Stimulated activated CD8-positive, alpha-beta memory T cell treated with anti-CD3 and anti-CD28 coated beads, Interleukin-4, amount 100 ng/mL, for 4 hours (primary cell): ENCODE measurements at places on chromosomes 6 and 20.

DNA sequence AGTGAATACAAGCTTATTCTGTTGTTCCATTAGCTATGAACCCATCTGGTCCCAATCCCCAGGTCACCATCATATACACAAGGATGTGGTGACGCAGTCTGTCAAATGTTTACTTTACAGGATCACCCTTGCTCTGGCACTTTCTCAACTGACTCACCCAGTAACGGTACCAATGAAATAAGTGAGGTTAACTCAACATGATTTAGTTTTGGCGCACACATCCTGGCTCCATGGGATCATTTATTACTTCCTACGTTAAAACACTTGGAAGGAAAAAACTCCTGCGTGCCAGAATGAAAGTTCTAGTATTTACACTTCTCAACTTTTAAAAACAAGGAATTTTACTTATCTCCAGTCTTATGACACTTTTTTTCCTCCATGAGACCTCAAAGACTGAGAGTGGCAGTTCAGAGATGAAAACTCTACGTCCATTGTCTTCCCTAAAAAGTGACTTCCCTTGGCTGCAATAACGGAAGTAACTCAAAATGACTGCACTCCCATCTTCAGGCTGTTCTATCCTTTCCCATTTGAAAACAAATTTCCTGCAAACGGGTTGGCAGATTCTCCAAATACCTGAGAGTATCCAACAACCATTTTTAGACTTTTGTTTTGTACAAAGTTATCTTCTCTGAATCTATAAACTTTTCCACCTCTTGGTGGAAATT is 15.9 kb downstream of the AGPAT4 start:
- no peak for DNase-seq

DNA sequence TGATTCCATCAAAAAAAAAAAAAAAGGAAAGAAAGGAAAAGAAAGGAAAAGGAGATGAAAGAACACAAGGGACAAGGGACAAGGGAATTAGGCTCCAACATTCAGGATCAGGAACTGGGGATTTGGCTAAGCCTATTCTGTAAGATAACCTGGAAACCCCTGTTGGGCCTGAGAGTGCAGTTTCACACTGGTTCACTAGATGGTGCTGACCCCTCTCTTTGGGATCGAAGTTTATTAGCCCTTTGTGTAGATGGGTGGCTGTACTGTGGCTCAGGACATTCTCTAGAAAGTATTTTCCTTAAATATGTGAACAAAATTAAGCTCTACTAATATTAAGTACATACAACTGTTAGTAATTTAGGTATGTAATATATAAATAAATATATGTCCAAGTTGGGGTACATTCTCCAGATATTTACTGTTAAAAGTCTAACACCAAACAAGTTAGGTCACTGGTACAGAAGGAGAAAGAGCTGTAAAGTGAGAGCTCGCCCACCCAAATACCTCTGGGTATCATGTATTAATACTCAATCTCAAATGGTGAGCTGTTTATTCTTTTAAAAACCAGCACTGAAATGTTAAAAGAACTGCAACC is 6.3 kb downstream of the OR2A4 start:
- DNase-seq: no peak

GRCh38 chr20:17992224-17992637 is 23.4 kb downstream of the MGME1 start:
- DNase-seq: no peak

DNA sequence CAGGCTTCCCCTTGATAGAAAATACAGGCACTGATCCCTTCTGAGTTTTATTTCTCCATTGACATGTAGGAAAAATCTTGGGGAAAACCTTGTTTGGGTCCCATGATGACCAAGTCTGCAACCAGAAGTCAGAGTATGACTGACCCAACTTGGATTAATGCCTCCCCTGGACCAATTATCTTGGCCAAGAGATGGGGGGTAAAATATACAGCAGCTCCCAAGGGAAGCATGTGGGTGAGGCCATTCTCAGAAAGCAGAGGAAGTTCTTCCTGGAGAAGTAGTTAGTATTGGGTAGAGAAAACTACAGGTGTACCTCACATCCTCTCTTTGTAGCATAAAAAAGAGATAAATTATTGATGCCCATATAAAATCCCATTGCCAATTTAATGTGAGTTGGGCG is 285.2 kb upstream of the PLCB4 start:
- no peak for DNase-seq

GRCh38 chr6:14921170-14921569 is 324.7 kb upstream of the JARID2 start:
- no peak for DNase-seq

DNA sequence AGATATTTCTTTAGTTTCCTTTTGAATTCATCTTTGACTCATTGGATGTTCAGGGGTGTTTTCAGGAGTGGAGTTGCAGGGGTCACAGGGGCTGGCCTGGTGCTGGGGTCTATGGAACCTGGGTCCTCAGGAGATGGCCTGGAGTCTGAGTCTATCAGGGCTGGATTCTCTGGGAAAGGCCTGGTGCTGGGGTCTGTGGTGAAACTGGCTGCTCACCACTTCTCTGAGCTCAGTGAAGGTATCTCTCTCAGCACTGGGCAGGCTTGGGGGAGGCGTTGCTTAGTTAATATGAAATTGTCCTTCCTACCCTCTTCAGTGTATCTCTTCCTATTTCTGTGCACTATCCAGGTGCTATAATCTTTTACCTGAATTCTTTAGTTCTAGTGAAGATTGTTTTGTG is 83.1 kb upstream of the SLC24A3 start:
- DNase-seq: no peak

DNA sequence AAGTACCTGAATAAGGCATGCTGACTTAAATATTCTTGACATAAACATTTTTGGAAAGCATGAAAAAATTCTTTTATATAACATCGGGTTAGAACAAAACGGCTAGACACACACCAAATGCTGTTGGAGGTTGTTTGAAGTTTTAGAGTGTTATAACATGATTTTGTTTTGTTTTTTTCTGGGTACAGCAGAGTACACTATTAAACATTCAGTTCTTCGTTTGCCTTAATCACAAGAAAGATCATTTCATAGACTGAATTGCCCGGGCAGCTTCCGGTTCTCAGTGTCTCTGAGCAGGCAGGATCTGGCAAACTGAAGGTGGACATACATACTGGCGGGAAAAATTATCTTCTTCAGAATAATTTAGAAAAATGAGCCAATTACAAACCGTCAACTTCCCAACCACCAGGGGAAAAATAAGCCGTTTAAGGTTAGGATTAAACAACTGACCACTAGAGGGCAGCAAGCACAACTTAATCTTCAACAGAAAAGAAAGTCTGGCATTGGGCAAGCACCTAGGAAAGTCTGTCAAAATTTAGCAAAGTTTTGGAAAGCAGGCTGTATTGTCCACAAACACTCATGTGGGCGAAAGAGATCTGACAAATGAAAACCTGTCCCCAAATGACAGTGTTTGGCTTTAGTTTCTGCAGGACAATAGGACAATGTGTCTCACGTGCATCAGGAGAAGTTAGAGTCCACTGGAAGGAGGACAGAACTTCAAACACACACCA is 15.0 kb downstream of the ZNF217 start:
- no peak for DNase-seq

DNA sequence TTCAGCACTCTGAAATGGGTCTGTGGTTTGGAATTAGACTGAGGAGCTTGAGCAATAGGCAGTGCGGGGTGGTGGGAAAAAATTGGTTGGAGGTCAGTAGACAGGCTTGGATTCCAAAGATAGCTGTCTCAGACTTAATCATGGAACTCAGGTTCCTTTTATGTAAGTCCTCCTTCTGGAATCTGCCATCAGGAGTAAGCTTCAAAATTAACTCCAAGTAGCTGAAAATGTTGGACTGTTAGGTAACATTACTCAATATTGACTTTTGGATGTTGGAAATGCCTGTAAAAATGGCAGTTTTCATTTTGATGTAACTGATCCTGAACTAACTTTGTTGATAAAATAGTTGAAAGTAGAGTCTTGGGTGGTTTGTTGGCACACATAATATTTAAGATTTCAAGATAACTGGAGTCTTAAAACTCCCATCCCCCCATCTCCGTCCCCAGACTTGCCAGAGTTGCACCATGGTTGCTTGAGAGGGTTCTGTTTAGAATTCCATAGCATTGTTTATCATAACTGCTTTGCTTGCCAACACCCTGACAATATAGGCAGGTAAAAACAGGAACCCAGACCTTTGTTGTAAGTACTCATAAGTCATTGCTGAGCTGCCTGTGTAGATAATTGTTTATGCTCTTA is 83.0 kb downstream of the PHF20 start:
- no peak for DNase-seq

- no peak for DNase-seq
These were observed 630.7 kb upstream of the MMS22L start for GRCh38 chr6:97913721-97914120.

DNA sequence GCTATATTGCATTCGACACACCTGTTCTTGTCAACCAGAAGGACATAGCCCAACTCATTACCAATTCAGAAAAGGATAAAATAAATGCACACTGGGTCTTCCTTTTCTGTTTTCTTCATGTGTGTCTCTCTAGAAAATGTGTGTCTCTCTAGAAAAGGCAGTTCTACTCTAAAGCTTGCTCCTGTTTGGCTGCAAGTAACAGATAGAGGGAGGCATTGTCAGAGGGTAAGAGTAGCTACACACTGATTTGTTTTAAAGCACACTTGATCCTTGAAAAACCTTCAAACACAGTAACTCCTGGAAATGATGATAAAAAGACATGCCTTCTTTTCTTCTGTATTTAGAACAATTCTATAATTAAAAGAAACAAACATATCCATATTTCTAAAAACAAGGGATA is 21.3 kb downstream of the GRM1 start:
- DNase-seq: no peak

DNA sequence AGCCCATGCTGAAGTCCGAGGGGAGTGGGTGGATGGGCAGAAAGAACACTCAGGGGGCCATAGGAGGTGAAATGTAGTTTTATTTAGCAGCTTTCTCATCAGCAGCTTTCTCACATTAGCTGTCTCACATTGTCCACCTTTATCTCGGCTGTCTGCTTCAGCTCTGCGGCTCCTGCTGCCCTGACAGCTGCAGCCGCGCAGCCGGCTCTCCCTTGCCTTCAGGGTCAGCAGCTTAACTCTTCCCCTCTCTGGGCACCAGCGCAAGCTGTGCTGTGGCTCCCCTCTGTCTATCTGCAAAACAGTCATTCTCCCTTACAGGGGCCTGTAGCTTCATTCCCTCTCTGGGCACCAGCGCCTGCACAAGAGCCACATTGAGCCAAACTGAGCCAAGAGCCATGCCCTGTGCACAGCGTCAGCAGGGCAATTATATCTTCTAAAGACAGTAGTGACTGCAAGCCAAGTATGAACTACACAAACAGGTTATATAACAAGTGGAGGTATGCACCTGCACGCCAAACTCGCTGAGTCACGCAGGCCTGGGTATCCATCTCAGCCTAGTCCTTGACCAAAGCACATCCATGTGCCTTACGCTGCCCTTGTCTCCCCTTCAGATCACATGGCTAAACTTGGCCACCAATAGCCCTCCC is 198.8 kb downstream of the EYA2 start:
- no peak for DNase-seq

DNA sequence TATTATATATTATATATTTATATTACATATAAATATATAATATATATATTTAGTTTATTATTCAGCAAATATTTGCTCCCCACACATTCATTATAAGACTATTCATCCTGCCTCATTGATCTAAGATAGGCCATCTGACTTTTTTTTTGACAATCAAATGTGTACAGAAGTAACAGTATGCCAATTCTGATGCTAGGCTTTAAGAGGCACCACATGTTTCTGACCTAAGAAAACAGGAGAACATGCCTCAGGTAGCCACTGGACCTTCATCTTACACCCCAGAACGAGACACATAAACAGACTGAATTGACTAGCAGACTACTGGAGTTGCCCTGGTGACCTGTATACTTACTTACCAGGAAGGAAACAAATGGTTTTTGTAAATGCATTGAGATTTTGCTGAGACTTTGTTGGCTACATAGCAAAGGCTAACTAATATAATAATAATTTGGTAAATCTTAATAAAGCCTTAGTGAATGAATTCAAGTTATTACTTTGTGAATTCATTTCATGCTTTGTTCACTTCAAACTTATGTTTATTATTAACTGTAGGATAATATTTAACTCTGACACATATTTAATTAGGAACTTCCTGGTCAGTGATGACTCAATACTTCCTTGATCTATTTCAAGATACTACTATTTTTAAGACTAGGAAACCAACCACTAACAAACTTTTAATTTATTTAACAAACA is 13.4 kb upstream of the MYO6 start:
- no peak for DNase-seq

DNA sequence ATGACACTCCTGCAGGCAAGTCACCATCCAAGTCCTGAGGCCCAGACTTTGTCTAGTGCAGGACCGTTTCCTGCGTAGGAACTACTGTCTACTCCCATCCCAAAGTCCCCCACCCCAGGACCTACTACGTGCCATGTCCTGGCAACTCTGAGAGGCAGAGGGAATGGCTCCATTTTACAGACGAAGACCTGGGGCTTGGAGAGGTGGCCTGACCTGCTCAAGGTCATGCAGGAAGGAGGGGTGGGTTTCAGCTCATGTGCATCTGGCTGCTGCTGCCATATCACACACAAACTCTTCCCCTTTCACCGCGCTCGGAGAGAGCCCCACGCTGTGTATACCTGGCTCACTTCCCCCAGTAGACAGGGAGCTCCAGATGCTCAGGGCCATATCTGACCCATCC is 1.2 kb upstream of the NOL4L start:
- DNase-seq: no peak

DNA sequence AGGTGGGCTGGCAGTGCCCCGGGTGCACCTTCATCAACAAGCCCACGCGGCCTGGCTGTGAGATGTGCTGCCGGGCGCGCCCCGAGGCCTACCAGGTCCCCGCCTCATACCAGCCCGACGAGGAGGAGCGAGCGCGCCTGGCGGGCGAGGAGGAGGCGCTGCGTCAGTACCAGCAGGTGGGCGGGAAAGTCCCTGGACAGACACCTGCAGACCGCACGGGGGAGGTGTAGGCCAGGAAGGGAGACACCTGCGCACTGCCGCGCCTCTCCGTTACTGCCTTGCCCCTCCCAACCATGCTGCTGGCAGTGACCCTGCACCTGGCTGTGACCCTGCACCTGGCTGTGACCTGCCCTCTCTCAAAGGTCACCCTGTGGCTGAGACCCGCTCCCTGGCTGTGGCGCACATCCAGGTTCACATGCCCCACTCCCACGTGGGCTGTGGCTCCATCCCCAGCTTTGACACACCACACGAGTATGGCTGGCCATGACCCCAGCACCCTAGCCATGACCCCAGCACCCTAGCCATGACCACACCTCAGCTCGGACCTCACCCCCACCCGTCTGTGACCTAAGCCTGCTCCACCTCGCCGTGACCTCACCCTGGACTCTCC is 11.6 kb downstream of the RBCK1 start:
- DNase-seq: no peak

GRCh38 chr20:32244150-32244823 is 33.2 kb upstream of the KIF3B start:
- no peak for DNase-seq

GRCh38 chr20:49288250-49288751 is 10.4 kb upstream of the ZNFX1 start:
- DNase-seq: no peak
